Cortex of kidney (tissue), 1 donor: ENCODE measurements at places on chromosomes 7 and 10.

DNA sequence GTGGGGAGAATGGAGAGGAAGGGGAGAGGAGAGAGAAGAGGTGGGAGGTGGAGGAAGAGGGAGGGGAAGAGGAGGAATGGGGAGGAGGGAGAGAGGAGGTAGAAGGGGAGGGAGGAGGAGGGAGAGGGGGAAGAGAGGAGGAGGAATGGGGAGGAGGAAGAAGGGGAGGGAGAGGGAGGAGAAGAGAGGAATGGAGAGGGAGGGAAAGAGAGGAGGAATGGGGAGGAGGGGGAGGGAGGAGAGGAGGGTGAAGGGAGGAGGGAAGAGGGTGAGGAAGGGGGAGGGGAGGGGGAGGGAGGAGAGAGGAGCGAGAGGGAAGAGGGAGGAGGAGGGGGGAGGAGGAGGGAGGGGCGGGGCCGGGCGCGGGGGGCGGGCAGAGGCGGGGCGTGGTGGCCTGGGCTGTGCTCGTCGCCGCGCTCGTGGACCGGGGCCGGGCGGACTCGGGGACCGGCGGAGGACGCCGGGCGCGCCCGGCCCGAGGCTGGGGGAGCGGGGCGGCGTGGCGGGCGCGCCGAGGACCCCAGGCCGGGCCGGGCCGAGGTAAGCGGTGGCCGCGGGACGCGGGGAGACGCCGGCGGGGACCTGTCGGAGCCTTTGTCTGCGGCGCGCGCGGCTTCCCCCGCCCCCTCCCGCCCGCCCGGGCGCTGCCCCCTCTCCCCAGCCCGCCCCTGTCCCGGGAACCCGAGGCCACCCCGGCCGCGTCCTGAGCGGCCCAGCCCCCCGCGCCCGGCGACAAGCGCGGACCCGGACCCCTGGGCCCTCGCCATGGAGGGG lies at the start of gene SLC29A4:
SLC29A4 (plus strand) TSS at position 401 of the 774 bp plus-strand sequence. CDS start 4,874 bp downstream, outside the sequence.
- no peak for DNase-seq

DNA sequence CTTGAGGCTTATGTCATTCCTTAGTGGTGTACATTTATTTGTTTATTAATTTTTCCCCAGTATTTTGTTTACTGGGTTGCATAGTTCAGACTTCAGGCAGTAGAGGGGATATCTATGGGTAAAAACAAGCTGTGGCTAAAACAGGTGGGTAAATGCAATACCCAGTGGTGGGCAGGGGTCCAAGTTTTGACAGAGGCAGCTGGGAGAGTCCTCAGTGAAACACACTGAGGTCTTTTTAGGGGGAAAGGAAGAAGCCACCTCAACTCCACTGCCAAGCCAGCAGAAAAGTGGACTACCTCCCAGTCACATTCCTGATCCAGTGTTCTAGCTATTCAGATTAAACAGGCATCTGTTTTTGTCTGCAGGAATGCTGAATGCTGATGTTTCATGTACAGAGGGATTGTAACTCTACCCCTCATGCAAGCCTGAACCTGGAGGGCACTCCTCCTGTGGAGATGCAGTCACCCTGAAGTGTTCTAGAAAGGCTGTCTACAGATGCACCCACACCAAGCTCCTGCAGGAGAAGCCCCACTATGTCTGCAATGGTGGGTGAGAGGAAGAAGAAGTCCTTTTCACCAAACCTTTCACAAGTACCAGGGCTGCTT lies 757.8 kb downstream of the INHBA start:
- no peak for DNase-seq

DNA sequence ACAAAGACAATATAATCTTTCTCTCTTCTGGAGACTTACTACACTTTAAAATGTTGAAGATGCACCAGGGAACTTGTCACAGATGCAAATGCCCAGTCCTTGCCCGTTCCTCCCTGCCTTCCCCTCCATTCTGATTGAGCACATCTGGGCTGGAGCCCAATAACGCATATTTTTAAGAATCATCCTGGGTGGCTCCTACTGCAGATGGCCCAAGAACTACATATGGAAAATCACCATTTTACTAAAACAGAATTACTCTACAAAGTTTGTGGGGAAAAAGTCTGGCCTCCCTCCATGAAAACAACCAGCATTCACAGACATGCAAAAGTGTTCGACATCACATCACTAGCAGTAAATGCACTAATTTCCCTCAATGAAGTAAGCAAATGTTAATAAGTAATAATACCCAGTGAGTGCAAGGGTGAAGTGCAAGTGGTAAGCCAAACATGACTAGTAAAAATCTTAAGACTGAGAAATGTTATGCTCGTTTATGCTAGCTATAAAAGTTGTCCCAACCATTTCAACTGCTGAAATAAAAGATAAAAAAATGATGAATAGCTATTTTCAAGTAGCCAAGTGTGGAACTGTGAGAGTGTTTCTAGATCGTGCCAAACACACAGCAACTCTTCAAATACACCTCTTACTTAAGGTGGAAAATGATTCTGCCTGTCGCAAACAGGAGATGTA lies 43.5 kb downstream of the TSPAN12 start:
- DNase-seq = no peak

- DNase-seq = no peak
Observed at GRCh38 chr7:45158471-45158870, 880 bp downstream of the RAMP3 start.
